ENCODE measurements at places on chromosomes 16 and 17.

GRCh38 chr17:77019893-77020379, 120.8 kb upstream of the SEC14L1 start:
- DNase-seq, result no peak

DNA sequence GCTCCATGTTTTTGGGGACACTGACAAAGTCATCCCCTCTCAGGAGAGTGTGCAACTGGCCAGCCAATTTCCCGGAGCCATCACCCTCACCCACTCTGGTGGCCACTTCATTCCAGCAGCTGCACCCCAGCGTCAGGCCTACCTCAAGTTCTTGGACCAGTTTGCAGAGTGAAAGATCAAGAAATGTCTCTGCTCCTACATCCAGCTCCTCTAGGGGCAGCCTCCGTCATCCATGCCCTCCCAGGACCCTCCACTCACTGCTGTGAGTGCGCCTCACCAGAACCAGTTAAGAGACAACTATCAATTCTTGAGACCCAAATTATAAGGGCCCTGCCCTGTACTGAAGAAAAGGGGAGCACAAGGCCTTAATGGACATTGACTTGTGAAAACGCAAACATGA, 1.1 kb downstream of the OVCA2 start:
- DNase-seq, result no peak

DNA sequence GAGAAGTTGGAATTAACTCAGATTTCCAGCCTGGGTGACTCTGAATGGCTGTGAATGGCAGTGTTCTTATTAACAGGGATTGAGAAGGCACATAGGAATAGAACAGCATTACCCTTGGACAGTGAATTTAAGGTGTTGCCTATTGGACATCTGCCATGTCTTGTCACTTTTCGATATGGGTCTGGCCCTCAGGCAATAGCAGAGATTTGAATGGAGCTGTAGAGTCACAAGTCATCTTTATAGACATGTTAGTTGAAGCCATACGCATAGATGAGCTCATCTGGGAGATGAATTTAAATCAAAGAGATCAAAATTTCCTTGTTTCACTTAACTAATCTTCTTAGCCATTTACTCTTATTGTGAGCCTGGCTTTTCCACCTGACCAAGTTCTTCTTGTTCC, 14.9 kb upstream of the DHRS11 start:
- DNase-seq, result no peak

- DNase-seq, result no peak
Observed at GRCh38 chr16:11253009-11253994, 2.7 kb downstream of the SOCS1 start.

GRCh38 chr17:80773243-80773991, 218.2 kb upstream of the CHMP6 start:
- peak; percentile 66 for DNase-seq

GRCh38 chr17:8173056-8173870, 2.9 kb downstream of the TMEM107 start:
- DNase-seq, result peak; percentile 67

DNA sequence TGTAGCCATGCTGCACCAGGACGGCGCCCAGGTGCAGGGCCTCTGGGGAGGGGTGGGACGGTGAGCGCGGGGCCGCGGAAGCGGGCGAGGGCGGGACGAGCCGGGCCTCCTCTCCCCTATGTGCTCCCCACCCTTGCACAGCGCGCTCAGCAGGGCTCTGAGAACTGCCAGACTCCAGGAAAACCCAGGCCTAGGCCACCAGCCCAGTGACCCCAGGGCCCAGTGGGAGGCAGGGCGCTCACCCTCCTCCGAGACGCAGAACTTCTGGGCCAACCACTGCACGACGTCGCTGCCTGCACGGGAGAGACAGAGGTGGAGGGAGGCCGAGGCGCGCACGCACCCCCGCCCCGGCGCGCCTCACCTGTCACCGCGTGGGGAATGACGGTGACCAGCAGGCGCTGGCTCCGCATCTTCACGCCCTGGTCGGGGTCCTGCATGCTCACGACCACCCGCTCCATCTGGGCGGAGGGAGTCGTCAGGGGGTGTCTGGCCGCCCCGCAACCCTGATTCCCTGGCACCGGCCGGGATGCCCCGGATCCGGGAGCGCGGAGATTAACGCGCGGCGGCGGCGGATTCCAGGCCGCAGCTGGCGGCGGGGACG, 603 bp downstream of the RGS11 start:
- no peak for DNase-seq

GRCh38 chr17:42669977-42670788, 6.6 kb downstream of the PLEKHH3 start:
- no peak for DNase-seq

DNA sequence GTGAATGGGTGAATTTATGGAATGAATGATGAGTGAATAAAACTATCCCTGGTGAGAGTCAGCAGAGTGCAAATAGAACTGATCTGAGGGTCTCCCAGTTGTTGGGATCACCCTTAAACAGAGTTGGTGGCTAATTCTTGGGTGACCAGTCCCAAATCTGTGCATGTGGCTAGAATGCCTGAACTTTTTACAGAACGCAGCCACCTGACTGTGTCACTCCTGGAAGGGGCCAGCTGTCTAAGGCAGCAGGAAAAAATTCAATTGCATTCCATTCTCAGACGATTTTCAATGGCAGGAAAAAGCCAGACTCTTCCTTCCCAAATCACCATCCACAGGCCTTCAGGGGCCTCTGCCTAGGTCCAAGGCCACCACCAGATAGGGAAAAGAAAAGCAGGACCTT, 43.5 kb downstream of the BEAN1 start:
- no peak for DNase-seq

DNA sequence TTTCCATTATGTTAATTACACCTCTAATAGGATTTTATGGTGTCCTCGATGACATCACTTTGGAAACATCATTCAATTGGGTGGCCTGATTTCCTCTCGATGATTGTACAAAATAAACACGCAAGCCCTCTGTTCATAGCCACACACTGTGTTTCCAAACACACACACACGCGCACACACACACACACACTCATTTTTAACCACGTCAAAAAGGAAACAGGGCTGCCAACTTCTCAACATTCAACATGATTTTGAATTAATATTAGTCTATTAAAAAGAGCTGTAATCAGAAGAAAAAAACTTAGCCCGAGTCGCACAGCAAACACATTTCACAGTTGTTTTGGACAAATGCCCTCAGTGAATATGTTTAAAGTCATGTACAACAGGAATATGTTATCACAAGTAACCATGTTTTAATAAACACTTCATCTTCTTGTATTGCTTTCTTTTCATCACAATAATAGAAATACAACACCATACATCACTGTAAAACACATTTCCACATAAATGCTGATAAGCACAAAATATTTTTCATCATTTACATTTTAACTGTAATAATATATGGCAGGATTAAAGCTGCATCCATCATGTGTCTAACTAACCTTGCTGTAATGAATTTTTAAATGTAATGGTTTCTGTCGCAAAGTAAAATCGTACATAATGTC, 219.1 kb upstream of the IRX3 start:
- DNase-seq, result peak; percentile 12

- no peak for DNase-seq
Observed at GRCh38 chr16:78258375-78259065, 159.1 kb downstream of the WWOX start.

GRCh38 chr17:77454242-77455095, 313.7 kb downstream of the SEC14L1 start:
- peak; percentile 21 for DNase-seq

DNA sequence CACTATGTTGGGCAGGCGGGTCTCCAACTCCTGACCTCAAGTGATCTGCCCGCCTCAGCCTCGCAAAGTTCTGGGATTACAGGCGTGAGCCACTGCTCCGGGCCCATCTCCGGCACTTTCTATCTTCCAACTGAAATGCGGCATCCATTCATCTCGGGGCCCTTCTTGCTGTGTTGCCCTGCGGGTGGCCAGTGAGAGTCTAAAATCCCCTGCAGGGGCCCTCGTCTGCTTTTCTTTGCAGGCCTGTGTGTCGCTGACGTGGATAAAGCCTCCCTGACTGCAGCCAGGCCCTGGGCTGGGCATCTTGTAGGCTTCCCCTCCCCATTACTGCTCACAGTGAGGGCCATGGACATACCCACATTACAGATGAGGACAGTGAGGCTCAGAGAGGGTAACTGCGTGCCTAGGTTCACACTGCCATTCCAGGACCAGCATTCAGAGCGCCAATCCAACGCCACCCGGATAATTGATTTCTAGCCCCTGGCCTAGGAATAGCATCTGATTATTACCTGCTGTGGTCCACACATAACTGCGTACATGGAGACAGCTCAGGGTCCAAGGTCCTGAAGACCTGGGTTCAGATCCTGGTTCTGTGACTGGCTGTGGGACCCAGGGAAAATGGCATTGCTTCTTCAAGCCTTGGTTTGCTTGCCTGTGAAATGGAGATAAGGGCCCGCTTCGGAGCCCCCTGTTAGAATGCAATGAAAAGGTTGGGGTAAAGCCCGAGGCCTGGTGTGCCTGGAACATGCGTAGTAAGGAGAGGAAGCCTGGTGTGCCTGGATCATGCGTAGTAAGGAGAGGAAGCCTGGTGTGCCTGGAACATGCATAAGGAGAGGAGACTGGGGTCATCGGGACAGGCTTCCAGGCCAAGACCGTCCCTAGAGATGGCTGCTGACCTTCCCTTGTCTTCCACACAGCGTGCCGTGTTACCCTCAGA, 25.0 kb downstream of the CRISPLD2 start:
- no peak for DNase-seq

- peak; percentile 81 for DNase-seq
Observed at GRCh38 chr16:77905374-77905920, 116.9 kb upstream of the CLEC3A start.

GRCh38 chr16:49464093-49464492, 90.5 kb downstream of the C16orf78 start:
- no peak for DNase-seq

GRCh38 chr16:75660321-75660720, 12.7 kb downstream of the TERF2IP start:
- no peak for DNase-seq

- DNase-seq, result no peak
Observed at GRCh38 chr17:42026857-42027589, 7.1 kb downstream of the NKIRAS2 start.

- DNase-seq, result no peak
Observed at GRCh38 chr17:8871081-8871581, 3.7 kb upstream of the PIK3R6 start.

DNA sequence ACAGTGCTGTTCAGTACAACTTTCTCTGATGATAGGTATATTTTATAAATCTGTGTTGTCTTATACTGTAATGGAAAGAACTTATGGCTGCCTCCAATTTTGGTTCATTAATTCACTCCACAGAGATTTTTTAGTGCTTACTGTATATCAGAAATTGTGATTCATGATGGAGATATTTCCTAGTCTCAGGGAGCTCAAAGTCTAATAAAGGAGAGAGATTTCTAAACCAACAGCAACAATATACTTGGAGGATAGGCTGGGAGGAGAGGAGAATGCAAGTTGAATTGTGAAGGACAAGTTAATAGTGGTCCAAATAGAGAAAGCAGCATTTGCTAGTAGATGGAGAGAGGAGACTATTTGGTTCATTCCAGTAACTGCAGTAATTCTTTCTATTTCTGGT, 63.5 kb downstream of the TANC2 start:
- DNase-seq, result no peak

GRCh38 chr17:42321555-42321954, 33.3 kb downstream of the STAT5A start:
- no peak for DNase-seq

GRCh38 chr17:30573603-30574175, 96.5 kb downstream of the GOSR1 start:
- DNase-seq, result no peak

DNA sequence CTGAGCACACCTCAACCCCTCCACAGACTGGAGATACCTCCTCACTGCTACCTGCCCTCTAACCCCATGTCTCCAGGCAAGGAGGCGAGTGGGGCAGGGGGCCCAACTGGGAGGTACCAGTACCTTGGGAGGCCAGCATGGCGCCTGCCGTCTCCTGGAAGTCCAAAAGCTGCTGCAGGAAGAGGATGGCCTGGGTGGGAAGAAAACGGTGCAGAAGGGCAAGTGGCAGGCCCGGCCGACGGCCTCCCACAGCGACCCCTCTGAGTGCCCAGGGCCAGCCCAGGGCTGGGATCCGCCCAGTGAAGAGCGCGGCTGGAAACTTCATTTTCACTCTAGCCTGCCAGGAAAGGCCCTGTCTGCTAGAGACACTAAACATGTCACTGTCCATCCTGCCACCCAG, 8.5 kb downstream of the ZACN start:
- no peak for DNase-seq

DNA sequence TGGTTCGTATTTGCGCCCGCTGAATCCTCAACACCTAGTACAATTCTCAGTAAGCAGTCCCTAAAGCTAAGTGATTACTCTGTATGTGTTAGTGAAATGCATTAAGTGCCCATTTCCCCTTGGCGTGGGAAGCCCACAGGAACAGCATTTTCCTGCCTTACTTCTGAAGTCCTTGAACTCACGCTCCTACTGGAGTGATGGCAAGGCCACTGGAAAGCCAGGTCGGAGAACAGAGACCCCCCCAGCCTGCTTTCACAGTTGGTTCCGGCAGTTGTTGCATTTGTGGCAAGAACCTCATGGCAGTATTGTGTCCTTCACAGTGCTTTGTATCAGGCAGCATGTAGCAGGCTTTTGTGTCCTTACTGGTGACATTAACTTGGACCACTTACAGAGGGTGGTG, 340.7 kb downstream of the CDH13 start:
- no peak for DNase-seq

GRCh38 chr17:60106340-60107059, 27.8 kb upstream of the HEATR6 start:
- DNase-seq, result no peak

DNA sequence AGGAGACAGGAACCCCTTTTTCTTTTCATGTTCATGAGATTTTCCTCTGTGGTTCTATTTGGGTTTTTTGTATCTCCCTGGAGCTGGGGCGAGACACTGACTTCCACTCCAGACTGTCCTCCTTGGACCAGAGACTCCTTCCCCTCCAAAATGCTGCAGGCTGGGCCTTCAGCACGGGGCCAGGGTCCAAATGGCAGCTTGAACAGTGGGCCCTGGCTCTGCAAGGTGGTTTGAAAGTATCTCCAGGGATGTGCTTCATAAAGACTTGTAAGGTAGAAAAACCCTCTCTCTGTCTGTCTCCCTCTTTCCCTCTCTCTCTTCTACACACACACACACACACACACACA, 236.1 kb downstream of the ZNF423 start:
- DNase-seq, result no peak

GRCh38 chr17:74750327-74751069, 2.1 kb downstream of the NHERF1 start:
- DNase-seq, result no peak

Measured in NCI-H2081 (cell line).